Body of pancreas (tissue), 4 donors: ENCODE measurements at places on chromosomes 1 and 21. TPM values are rescaled to one million over a fixed set of nuclear protein-coding genes. Genes with fewer than 3 reads are reported as not detected.

C1orf216 gene
- 3.1 TPM for total RNA-seq

GRCh38 chr21:18677632-18678031, 274.0 kb upstream of the TMPRSS15 start:
- no peak for DNase-seq
- H3K4me3 ChIP-seq = no peak overlapping the region
- no peaks in the 10 kb centered on the region for H3K4me1 ChIP-seq
- H3K36me3 ChIP-seq = no peaks in the 10 kb centered on the region
- no peak overlapping the region for H3K27ac ChIP-seq

NR1I3 gene
- total RNA-seq = not detected

TMEM81 gene
- 2.0 TPM for total RNA-seq

DNA sequence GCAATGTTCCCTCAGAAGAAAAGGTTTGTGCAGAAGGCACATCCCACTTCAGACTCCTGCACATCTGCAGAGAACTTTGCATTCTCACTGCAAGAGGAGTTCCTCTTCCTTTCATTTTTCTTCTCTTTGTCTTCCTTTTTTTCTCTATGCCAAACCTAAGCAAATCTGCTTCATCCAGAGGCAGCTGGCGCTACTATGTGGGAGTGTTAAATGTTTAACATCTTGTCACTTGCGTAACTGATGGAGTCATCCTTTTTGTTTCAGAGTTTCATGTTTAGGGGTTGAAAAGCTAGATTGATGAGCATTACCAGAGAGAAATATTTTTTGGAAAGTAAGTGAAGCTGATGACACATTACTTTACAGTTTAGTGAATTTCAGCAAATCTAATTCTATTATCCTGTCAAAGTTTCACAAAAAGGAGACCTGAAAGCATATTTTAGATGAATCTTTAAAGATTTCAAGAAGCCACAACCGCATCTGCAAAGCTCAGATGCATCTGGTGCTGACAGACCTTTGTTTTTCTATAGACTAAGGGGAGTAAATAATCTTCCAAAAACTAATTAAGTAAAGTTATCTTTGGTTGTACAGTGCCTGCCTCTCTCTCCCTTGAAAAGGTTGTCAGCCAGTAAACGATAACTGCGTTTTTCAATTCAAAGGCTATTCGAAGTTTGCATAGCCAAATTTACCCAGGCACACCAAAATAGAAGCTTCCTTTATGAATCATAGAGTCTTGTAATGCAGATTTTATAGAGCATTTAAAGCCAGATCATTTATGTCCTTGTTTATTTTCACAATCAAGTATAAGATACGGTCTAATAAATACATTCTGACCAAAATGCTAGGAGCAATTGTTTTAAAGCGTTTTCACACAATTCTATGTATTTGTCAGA, 1.2 kb upstream of the LRRC53 start:
- no peaks in the 10 kb centered on the region for H3K27me3 ChIP-seq
- H3K27ac ChIP-seq = no peak overlapping the region
- no peaks in the 10 kb centered on the region for H3K4me1 ChIP-seq

VWA5B1 gene
- total RNA-seq = not detected

ILDR2 gene
- 0.66 TPM for total RNA-seq

EFNA1 gene
- total RNA-seq = 20.2 TPM

DNA sequence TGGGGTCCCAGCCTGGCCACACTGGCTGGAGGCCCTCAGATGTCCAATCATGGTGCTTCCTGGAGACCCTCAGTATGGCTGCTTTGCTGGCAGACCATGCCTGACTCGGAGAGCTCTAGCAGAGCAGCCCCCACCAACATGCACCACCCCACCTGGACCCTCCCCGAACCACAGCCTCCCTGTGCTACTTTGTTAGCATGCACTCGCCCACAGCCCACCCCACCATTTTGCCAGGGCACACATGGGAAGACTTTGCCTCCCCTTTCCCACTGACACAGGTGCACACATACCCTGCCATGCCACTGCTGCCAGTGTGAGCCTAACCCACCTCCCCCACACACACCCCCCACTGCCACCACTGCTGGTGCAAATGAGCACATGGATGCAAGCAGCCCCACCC, 497.5 kb upstream of the PBX1 start:
- H3K4me3 ChIP-seq = no peak overlapping the region
- H3K27me3 ChIP-seq = no peaks in the 10 kb centered on the region
- no peak for DNase-seq
- no peaks in the 10 kb centered on the region for H3K36me3 ChIP-seq

DNA sequence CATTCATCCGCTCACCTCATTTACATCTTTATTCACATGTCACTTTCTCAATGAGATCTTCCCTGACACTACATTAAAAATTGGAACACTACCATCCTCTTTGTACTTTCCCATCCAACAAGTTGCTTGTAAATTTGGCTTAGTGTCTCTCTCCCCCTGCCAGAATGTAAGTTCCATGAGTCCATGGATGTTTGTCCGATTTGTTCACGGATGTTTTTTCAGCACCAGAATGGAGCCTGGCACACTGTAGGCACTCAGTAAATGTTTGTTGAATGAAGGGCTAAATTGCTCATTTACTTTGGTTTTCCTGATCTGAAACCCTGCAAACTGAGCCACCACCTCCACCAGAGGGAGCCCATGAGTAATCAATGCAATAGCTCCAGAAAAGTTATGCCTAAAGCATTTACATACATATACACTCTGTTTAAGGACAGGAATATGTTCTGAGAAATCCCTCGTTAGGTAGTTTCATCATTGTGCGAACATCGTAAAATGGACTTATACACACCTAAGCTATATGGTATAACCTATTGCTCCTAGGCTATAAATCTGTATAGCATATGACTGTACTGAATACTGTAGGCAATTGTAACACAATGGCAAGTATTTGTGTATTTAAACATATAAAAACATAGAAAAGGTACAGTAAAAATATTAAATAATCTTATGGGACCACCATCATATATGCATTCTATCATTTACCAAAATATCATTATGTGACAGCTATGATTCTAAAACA, 2.8 kb upstream of the EYA3 start:
- peak; percentile 78 for DNase-seq
- H3K27me3 ChIP-seq = no peaks in the 10 kb centered on the region
- H3K4me1 ChIP-seq = peaks cover 17% of the 10 kb centered on the region
